Activated CD4-positive, alpha-beta T cell treated with anti-CD3 and anti-CD28 coated beads for 36 hours (primary cell): ENCODE measurements at places on chromosomes 7 and 10. TPM values are rescaled to one million over a fixed set of nuclear protein-coding genes. Genes with fewer than 3 reads are reported as not detected.
A peak's percentile ranks its signal among the peaks of the same experiment; 100 is the strongest.

DNA sequence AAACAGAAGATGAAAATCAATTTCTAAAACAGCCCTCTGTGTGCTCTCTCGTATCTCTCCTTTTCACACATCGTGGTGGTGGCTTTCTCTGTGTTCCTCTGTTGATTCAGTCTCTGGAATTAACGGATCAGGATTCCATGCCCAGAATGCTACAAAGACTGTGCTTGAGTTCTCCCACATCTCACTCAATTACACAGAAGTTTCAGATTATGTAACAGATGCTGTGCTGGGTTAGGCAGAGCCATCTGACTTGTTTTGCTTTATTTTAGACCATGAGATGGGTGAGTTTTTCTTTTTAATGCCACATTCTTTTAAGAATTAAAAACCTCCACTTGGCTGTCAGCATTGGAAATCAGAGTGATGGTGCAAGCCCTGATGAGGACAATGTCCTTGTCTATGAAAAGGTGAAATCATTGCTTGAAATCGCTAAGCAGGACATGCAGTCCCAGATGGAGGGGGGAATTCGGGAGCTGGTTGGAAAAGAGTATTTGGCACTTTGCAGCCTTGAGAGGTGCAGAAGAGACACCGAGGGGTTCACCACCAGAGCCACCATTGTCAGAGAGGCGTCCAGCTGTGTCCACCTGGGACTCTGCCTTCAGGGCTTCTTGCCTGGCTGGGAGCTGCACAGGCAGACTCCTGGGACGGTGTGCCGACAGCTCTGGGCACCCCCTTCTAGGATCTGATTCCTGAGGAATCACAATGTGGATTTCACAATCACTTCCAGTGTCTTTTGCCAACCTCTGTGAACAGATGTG is 80.4 kb downstream of the EGFR start:
- H3K4me3 ChIP-seq = no peak overlapping the region
- H3K27me3 ChIP-seq = peaks cover 39% of the 10 kb centered on the region
- H3K27ac ChIP-seq = no peak overlapping the region
- no peaks in the 10 kb centered on the region for H3K36me3 ChIP-seq
- no peak for DNase-seq
- H3K4me1 ChIP-seq = no peaks in the 10 kb centered on the region

DNA sequence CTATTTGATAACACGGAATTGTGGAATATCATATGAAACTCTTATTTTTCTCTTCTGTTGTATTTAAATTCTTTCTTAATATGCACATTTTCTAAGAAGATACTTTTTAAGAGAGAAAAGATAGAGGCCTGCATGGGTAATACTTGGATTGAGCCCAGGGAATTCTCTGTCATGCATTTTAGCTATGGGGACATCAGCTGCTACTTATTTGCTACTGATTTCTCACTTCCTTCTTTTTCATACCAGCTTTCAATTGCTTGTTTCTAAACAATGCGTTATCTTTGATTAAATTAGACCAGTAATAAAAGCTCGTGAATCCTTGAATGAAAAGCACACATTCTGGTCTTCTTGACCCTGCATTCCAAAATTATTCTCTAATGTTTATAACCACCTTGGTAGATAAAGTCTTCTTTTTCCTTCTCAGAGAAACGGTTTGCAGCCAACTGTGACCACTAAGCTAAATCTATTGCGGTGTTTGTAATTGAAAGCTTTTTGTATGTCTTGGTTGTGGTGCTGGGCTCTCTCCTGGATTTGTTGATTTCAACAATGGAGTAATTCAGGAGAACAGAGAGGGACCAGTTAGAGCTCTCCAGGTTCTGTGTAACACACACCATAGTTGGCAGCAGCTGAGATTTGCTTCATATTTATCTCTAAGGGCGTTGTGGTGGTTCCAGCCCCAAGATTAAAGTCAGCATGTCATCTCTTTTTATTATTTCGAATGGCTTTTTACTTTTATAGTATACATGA is 139.3 kb downstream of the PPP1R9A start:
- H3K4me1 ChIP-seq = no peaks in the 10 kb centered on the region
- H3K27ac ChIP-seq = no peak overlapping the region
- H3K27me3 ChIP-seq = peaks cover 2% of the 10 kb centered on the region
- no peaks in the 10 kb centered on the region for H3K36me3 ChIP-seq
- DNase-seq = no peak
- no peak overlapping the region for H3K4me3 ChIP-seq

- DNase-seq = no peak
- peak overlapping the region; percentile 99 for H3K4me3 ChIP-seq
- peaks cover 3% of the 10 kb centered on the region for H3K27me3 ChIP-seq
Observed at GRCh38 chr7:128737867-128738385, 1.2 kb upstream of the CALU start.

DNA sequence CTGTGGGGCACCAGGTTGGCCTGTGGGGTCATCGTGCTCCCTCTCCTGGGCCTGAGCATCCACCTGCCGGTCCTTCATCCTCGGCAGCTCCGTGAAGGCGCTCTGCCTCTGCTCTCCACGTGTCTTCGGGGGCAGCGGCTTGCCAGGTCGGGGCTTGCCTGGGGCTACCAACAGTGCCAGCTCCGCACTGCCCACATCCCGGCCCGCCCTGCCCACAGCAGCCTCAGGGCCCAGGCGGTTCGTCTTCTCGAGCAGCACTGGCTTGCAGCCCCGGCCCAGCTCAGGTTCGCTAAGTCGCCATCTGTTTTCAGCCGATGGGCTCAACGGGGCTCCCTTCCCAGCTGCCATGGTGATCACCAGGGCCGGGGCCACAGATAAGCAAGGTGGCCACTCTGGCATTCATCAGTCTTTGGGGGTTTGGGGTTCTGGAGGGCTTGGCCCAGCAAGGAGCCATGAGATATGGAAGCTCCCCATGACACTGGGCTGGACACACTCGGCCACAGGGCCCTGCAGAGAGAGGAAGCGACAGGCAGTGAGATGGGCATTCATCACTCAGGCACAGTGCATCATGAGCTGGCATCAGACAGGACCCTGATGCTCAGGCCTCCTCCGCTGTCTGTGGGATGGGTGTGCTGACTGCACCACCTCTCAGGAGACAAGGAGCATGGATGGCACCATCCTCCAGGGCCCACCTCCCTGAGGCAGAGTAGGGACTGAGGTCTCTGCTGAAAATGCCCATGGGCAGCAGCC is 15.5 kb downstream of the ZNF488 start:
- no peaks in the 10 kb centered on the region for H3K36me3 ChIP-seq
- no peaks in the 10 kb centered on the region for H3K4me1 ChIP-seq

GRCh38 chr7:132742189-132742612 is 165.9 kb upstream of the PLXNA4 start:
- DNase-seq = no peak
- H3K27ac ChIP-seq = no peak overlapping the region
- no peak overlapping the region for H3K4me3 ChIP-seq
- H3K4me1 ChIP-seq = no peaks in the 10 kb centered on the region
- no peaks in the 10 kb centered on the region for H3K36me3 ChIP-seq

DNA sequence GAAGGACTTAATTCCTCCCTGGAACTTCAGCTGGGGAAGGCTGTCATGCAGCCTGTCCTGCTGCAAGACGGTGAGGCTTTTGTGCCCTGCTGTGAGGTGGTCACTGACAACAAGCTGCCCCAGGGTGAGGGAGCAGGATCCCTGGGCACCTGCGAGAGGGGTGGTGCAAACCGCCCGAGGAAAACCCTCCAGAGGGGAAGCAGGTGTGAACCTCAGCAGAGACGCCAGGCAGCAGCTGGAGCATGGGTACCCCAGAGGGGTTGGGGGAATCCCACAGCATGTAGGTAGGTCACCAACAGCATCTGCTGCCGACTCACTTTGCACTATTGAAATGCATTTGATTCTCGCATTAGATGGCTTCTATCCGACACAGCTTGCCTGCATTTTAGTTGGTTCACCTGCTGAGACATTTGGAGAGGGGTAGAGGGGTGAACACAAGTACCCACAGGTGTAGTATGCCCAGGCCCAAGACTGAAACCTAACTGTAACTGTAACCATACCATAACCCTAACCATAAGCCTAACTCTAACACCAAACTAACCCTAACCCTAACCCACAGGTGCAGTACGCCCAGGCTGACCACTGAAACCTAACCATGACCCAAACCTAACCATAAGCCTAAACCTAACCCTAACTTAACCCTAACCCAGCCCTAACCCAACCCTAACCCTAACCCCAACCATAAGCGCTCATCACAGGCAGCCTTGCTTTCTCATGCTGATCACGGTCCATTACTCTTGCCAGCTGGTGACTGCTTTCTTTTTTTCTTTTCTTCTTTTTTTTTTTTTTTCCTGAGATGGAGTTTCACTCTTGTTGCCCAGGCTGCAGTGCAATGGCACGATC is 85.9 kb downstream of the ELFN1 start:
- peaks cover 4% of the 10 kb centered on the region for H3K27me3 ChIP-seq
- DNase-seq = no peak
- no peak overlapping the region for H3K4me3 ChIP-seq
- no peak overlapping the region for H3K27ac ChIP-seq

- peaks cover 5% of the 10 kb centered on the region for H3K4me1 ChIP-seq
- peaks cover 4% of the 10 kb centered on the region for H3K36me3 ChIP-seq
- DNase-seq = no peak
- H3K27me3 ChIP-seq = no peaks in the 10 kb centered on the region
Observed at GRCh38 chr7:1476859-1477258, 17.6 kb upstream of the MICALL2 start.

DNA sequence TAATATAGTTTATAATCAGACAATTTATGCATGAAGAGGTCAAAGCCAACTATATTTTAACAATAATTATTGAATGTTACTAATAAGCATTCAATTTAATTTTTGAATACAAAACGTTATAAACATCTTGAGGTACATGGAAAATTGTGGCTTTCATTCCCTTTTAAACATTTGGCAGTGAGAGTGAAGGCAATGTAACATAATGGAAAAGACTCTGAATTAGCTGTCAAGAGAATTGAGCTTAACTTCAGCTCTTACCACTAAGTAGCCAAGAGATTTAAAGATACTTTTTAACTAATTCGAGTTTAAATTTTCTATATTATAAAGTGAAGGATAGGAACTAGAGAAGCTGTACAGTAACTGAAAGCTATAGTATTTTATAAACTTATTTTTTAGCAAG is 98.6 kb downstream of the SEMA3A start:
- no peak overlapping the region for H3K27ac ChIP-seq
- H3K36me3 ChIP-seq = no peaks in the 10 kb centered on the region
- H3K4me3 ChIP-seq = no peak overlapping the region
- no peaks in the 10 kb centered on the region for H3K27me3 ChIP-seq
- H3K4me1 ChIP-seq = peaks cover 27% of the 10 kb centered on the region
- no peak for DNase-seq

DNA sequence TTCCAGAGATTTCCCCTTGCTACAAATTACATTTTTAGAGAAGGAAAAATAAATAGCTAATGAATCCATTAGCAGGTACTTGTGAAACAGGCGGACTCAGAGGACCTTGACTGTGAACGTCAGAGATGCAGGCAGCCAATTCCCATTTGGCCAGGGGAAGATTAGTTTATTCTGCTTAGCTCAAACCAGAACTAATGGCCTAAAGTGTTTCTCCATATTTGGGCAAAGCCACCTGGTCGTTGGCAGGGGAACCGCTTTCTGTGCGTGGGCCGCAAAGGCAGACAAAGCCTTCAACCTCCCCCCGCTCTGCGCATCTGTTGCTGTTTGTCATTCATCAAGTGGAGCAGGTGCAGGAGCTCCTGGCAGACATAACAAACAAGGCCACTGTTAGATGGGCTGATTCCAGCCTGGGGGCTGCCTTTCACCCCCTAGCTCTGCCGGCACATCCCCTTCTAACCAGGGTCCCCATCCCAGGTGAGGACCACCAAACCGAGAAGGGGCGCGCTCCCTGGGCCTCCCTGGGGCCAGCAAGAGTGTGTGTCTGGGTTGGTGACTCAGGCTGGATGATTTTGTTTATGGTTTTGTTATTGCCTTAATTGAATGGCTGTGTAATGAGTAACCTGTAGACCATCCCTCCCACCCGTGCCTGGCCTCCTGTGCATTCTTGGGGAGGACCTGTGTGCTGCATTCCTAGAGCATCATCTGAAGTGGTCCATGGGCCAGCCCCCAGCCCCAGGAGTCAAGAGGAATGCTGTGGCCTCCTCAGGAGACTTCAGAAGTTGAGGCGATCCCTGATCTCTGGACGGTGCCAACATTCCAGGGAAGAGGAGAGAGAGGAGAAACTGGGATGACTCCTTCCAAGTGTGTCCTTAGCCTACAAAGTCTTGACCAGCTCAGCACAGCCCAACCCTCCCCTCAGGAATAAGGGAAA is 14.5 kb upstream of the CPA1 start:
- no peaks in the 10 kb centered on the region for H3K27me3 ChIP-seq
- H3K36me3 ChIP-seq = no peaks in the 10 kb centered on the region
- peak; percentile 57 for DNase-seq
- H3K4me1 ChIP-seq = peaks cover 43% of the 10 kb centered on the region
- H3K4me3 ChIP-seq = no peak overlapping the region

DNA sequence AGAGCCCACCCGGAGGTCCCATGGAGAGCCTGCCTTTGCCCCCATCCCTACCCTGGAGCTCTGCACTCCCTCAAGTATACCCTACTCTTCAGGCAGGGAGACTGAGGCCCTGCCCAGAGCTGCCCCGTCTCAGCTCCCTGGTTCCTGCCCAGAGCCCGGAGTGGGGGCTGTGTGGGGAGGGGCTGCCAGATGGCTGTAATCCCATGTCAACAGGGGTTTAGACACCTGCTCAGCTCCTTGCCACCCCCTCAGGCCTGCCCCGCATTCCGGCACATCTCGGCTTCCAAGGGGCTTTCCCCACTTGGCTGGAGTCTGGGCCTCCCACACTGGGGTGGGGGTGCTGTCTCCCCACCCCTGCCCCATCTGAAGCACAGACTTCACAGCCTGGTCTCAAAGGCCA is 20.9 kb upstream of the LFNG start:
- H3K36me3 ChIP-seq = no peaks in the 10 kb centered on the region
- no peak for DNase-seq
- H3K4me3 ChIP-seq = no peak overlapping the region
- H3K27ac ChIP-seq = no peak overlapping the region
- peaks cover 3% of the 10 kb centered on the region for H3K4me1 ChIP-seq

- H3K27ac ChIP-seq = peak overlapping the region; percentile 88
- H3K36me3 ChIP-seq = no peaks in the 10 kb centered on the region
- DNase-seq = no peak
- peak overlapping the region; percentile 85 for H3K4me3 ChIP-seq
Observed at GRCh38 chr7:93231259-93231658, 907 bp upstream of the VPS50 start.

DNA sequence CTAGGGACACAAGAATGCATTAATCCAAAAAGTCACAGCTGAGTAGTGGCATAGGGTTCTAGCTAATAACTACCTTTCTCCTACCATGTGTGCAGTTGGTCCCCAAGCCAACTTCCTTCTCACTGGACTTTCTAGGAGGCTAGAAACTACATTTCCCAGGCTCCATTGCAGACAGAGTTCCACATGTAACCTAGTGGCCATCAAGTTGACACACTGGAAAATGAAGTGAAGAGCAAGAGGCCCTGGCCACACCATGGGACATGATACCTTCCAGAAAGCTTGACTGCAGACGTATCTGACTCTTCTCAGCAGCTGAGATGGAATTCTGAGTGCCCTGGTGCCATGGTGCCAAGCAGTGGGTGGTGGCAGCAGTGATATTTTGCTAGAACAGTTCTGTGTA is 49.8 kb upstream of the TMEM273 start:
- peaks cover 2% of the 10 kb centered on the region for H3K27me3 ChIP-seq
- no peak overlapping the region for H3K4me3 ChIP-seq
- H3K27ac ChIP-seq = no peak overlapping the region
- H3K36me3 ChIP-seq = no peaks in the 10 kb centered on the region
- DNase-seq = no peak
- no peaks in the 10 kb centered on the region for H3K4me1 ChIP-seq

NOD1 gene
- 10.8 TPM for total RNA-seq

OR6V1 gene
- not detected for total RNA-seq

KMT2C gene
- 42.7 TPM for total RNA-seq

MYH16 gene
- not detected for total RNA-seq
